ENCODE measurements at places on chromosomes 12 and 14.

DNA sequence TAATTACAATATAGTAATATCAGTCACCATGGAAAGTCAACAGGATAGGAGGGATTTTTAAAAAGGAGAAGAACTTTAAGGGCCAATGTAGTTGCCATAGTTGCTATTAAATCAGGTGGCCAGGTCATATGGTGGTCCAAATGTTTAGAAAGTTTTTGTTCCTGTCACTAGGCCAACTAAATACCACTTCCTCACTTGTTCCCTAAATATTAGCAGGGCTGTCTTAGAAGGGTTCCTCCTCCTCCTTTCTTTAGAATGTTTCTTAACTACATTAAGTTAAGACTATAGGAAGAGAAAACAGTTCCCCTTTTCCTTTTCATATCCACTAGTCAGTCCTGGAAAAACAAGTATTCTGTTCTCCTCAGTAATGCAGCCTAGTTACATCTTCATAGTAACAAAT lies 50.3 kb downstream of the MON2 start:
- DNase-seq, result no peak

DNA sequence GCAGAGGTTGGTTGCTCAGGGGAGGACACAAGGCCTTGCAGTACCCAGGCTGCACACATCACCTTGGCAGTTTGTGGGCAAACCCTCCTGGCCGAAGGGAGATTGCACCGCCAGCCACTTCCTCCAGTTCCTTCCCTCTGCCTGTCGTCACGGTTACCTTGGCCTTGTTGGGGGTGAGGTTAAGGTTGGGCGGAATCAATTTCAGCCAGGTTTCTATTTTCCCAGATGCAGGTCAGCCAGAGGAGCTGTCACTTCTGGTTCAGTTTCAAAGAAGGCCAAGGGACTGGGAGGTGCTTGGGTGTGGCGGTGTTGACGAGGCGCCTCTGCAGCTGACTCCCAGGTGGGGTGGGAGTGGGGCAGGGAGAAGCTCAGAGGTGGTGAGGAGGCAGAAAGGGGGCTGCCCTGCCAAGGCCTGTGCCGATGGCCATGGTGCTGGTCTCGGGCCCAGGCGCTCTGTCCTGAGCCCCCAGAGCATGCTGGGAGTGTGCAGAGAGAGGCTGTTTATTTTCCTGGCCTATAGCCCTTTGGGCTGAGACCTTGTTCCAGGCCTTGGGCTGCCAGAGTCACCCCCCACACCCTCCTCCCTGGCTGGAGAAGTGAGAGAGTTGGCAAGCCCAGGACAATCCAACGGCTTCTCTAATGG lies 31.4 kb downstream of the JDP2 start:
- DNase-seq, result peak; percentile 62

- DNase-seq, result peak; percentile 68
Observed at GRCh38 chr12:50246873-50247612, 36.3 kb downstream of the LIMA1 start.

- DNase-seq, result no peak
Observed at GRCh38 chr12:65960820-65961189, 136.5 kb downstream of the HMGA2 start.

GRCh38 chr12:103810111-103810510 lies 30.9 kb downstream of the NT5DC3 start:
- no peak for DNase-seq

GRCh38 chr12:262817-263216 lies at the start of gene SLC6A13:
Gene SLC6A13, minus strand, starts transcription at chr12:262836. Its CDS starts 2,784 bp downstream, at chr12:260052.
- no peak for DNase-seq

- no peak for DNase-seq
Observed at GRCh38 chr14:52888839-52889838, 61.7 kb downstream of the FERMT2 start.

DNA sequence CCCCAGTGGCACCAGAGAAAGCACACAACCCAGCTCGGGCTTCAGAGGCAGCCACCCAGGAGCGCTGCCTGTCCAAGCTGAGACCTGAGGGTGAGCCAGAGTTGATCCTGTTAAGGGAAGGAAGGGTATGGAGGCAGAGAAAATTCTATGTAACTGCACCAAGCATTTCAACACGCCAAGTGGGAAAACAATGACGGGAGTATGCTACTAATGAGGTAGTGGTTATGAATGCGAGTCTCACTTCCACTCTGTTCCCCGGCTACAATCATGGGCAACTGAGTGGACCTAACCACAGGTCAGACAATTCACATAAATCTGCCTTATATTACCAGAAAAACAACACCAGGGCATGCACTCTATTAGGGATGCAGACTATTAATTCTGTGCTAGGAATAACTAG lies 9.9 kb downstream of the ATG14 start:
- no peak for DNase-seq

DNA sequence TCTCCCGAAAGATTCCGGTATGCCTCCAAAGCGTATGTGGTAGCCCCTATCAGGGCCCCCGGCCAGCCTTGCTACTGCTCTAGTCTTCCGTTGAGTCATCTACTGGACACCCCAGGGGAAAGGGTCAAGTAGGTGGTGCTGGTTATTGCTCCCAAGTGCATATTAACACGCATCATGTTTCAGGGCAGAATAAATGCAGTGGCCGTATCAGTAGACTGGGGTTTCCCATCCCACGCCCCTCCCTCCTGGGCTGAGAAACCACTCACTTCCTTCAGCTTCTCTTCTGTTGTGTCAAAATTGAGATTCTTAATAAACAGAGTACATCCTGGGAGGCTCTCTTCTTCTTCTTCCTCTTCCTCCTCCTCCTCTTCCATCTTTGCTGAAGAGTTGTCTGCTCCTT lies 39.3 kb downstream of the RBM19 start:
- no peak for DNase-seq

GRCh38 chr12:77830583-77831351 lies at the start of gene NAV3:
Gene NAV3, plus strand, starts transcription at chr12:77830894. Its CDS starts 568 bp downstream, at chr12:77831462.
- no peak for DNase-seq

- peak; percentile 74 for DNase-seq
Observed at GRCh38 chr14:90491221-90491885, 94.5 kb downstream of the CALM1 start.

DNA sequence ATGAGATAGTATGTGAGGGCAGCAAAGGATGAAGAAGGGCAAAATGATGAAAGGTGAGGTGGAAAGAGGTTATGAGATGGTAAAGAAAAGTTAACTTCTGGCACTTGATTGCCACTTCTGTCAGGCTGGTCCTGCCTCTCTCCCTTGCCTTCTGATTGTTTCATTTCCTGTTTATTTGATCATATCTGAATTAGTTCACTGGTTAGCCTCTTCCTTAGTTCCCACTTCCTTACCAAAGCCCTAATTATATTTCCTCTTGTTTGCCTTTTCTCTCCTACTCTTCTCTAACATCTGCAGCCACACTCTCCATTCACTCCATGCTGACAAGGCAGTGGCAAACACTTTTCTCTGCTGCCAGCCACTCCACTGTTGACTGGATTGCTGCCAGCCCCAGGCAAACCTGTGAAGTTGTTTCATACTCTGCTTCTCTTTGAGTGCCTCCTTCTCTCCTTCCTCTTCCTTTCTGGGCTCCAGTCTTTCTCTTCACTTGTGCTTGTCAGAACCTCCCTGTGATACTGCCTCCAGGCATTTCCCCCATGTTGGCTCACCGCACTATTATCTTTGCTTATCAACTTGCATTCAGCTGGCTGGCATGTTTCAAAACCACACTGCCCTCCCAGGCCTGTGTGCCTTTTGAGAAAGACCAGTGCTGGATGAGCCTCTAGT lies 8.1 kb downstream of the PNP start:
- DNase-seq, result peak; percentile 46

DNA sequence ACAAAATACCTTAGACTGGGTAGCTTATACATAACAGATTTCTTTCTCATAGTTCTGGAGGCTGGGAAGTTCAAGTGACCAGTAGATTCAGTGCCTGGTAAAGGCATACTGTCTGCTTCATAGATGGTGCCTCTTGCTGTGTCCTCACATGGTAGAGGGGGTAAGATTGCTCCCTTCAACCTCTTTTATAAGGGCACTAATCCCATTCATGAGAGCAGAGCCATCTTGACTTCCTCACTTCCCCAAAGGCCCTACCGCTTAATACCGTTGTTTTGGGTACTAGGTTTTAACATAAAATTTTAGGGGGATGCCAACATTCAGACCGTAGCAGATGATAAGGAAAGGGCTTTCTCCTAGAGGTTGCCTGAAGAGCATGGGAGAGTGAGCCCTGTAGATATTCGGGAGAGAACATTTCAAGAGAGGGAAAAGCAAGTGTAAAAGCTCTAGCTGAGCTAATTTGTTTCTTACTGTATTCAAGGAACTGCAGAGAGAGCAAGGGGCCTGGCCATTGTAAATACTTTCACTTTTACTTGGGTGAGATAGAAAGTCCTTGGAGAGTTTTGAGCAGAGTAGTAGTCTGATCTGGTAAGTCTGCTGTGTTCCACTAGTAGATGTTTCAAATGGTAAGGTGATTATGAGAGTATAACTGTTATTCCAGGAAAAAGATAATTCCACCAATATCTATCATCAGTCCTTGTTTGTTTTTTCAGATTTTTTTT lies 27.3 kb downstream of the FRS2 start:
- DNase-seq, result no peak

DNA sequence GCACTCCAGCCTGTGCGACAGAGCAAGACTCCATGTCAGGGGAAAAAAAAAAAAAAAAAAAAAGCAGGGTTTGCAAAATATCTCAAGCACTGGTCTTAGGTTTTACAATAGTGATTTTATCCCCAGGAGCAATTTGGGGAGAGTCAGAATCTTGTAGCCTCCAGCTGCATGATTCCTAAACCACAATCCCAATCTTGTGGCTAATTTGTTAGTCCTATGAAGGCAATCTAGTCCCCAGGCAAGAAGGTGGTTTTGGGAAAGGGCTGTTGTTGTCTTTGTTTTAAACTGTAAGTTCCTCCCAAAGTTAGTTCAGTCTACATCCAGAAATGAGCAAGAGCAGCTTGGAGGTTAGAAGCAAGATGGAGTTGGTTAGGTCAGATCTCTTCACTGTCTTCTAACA lies 135.7 kb downstream of the PLXNC1 start:
- no peak for DNase-seq

DNA sequence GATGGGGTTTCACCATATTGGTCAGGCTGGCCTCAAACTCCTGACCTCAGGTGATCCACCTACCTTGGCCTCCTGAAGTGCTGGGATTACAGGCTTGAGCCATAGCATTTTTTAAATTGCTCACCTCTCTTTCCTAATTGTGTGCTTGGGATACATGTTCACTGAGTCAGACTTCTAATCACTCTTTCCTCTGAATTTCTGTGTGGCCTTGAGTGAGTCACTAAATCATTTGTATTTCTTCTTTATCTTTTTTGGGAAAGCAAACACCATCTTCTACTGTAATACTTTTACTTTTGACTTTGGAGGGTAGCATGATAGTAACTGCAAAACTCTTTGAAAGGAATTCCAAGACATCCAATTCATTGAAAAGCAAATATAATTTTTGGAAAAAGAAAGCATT lies 60.8 kb downstream of the FLRT2 start:
- no peak for DNase-seq

- DNase-seq, result no peak
Observed at GRCh38 chr12:113684053-113684907, 212.6 kb upstream of the LHX5 start.

GRCh38 chr14:62181591-62181990 lies 419.4 kb downstream of the SNAPC1 start:
- DNase-seq, result no peak

GRCh38 chr14:51394804-51395203 lies 154.8 kb downstream of the TMX1 start:
- no peak for DNase-seq

GRCh38 chr12:11681207-11681606 lies 31.7 kb downstream of the ETV6 start:
- no peak for DNase-seq

DNA sequence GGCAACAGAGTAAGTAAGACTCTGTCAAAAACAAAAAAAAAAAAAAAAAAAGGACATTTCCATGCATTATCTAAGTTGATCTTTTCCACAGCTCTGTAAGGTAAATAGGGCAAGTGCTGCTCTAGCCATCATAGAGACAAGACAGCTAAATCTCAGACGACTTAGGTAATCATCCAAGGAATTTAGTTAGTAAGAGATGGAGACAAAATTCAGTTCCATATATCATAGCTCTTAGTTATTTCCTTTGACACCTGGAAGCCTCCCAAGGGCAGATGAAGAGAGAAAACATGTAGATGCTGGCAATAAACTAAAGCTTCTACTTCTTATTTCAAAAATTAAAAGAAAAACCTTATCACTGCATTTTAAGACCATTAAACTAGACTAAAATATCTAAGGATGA lies 48.7 kb downstream of the ST8SIA1 start:
- no peak for DNase-seq

- no peak for DNase-seq
Observed at GRCh38 chr12:131486451-131487230, 224.2 kb upstream of the SFSWAP start.

- peak; percentile 81 for DNase-seq
Observed at GRCh38 chr12:56158926-56159461, 835 bp downstream of the MYL6 start.

DNA sequence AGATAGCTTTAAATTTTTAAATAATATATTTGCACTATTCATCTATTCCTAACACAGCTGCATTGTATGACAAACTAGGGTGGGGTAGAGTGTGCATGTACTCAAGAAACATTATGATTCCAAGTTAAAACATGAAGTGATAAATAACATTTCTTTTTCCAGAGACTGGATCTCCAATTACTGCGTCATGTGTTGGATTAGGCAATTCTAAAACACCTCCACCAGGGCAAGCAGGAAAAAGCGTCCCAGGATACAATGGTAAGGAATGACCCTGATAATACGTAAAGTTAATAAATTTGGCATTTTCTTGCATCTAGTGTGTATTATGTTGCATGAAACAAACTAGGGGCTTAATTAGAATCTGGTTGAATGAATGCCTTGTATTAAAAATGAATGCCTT lies 138.9 kb downstream of the ACSS3 start:
- DNase-seq, result no peak

DNA sequence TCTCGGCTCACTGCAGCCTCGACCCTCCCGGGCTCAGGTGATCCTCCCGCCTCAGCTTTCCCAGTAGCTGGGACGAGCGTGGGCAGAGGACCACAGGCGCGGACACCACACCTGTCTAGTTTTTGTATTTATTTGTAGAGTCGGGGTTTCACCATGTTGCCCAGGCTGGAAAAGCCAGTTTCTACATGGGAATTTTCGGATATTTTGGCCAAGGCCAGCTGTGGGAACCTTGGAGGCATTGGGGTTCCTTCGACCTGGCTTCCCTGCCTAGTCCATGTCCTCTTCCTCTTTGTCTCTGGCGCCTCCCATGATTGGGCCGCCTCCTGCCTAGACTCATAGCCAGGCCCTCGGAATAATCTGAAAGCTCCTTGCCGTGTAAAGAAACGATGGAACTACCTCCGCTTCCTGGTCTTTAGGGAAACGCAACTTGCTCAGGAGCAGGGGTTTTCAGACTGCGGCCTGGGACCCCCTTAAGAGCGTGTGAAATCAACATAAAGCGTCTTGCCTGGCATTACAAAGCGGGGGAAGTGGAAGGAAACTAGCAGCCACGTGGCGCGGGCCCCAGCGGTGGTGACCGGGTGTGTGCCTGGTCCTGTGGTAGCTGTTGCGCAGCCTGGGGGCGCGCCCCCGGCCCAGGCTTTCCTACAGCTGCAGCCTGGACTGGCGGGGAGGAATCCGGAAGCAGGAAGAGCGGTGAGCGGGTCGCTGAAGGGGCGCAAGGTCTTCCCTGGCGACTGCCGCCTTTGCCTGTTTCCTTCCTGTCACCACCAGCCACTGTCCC lies 1.4 kb upstream of the HSP90AA1 start:
- DNase-seq, result peak; percentile 58

Measured in left ventricle myocardium inferior (tissue), 1 donor.